ENCODE measurements at places on chromosomes 6 and 20. TPM values are rescaled to one million over a fixed set of nuclear protein-coding genes. Genes with fewer than 3 reads are reported as not detected.

DNA sequence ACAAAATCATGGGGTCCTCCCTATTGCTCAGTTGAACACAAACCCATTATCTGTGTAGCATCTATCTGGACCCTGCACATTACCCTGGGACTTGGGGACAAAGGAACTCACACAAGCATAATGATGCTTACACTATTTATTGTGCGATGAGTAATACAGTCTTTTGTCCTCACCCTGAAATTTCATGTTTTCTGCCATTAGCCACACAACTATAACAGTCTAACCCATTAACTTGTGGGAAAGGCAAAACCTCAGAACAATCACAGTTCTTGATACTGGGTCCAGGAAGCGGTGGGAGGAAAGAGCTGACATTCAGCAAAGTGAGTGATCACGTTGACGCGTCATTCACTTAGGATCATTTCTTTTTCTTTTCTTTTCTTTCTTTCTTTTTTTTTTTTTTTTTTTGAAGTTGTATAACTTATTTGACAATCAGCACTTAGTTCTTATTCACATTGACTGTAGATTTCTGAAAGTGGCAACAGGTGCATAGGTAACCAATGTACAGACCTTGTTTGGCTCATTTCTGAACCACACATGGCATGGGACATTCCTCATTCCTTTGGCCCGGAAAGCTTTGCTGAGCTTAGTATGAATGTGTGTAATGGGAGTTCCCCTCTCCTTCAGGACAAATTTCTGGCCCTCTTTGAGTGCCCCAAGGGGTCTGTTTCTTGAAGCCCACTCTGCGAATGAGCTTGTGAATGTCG, 94.8 kb upstream of the CNKSR3 start:
- H3K4me1 ChIP-seq: no peaks in the 10 kb centered on the region
- H3K27ac ChIP-seq: no peak overlapping the region
- DNase-seq: no peak
- H3K27me3 ChIP-seq: no peaks in the 10 kb centered on the region
- no peaks in the 10 kb centered on the region for H3K36me3 ChIP-seq

The CCM2L gene
- total RNA-seq: 7.8 TPM

DNA sequence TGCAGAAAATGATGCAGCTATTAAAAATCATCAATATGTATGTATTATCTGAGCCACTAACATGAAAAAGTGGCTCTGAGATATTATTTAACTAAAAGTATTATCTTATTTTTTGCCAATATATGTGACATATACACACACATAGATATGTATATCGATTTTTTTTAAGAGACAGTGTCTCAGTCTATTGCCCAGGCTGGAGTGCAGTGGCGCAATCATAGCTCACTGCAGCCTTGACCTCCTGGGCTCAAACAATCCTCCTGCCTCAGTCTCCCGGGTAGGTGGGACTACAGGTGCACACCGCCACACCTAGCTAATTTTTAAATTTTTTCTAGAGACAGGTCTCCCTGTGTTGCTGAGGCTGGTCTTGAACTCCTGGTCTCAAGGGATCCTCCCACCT, 1.6 kb upstream of the TRAF3IP2 start:
- H3K4me1 ChIP-seq: peaks cover 9% of the 10 kb centered on the region
- no peak overlapping the region for H3K4me3 ChIP-seq
- no peaks in the 10 kb centered on the region for H3K36me3 ChIP-seq
- H3K27ac ChIP-seq: no peak overlapping the region
- DNase-seq: no peak

The BHLHE23 gene
- not detected for total RNA-seq

DNA sequence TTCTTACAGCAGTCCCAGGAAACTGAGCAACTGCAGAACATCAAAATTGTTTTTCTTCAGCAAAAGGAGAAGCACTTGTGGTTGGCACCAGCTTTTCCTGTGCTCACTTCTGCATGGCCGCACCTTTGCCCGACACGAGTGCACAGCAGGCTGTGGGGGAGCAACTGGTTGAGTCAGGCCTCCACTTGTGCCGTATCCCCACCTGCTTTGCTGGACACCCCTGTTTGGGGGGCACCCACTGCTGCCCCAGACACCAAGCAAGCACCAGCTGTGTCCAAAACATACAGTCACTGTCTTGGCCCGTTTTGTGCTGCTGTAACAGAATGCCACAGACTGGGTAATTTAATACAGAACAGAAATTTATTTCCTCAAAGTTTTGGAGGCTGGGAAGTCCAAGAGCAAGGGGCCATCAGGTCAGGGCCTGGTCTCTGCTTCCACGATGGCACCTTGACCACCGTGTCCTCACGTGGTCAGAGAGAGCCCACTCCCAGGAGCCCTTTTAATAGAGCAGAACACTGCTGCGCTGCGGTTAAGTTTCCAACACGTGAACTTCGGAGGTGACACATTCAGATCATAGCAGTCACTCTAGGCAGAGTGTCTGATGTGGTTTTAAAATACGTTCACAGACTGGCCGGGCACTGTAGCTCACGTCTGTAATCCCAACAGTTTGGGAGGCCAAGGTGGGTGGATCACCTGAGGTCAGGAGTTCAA, 8.7 kb upstream of the GMEB2 start:
- H3K27me3 ChIP-seq: no peaks in the 10 kb centered on the region
- no peaks in the 10 kb centered on the region for H3K4me1 ChIP-seq
- DNase-seq: no peak
- H3K27ac ChIP-seq: no peak overlapping the region

DNA sequence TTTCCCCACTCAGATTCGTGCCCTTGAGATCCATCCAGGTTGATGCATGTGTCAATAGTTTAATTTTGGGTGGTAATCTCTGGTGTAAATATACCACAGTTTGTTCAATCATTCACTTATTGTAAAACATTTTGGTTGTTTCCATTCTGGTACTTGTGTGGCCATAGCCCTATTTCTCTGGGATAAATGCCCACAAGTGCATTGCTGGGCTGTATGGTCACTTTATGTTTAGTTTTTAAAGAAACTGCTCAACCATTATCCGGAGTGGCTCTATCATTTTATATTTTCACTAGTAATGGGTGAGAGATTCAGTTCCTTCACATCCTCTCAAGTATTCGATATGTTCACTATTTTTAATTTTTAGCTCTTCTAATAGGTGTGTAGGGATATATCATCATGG, 60.7 kb upstream of the RNF24 start:
- H3K4me3 ChIP-seq: no peak overlapping the region
- no peak overlapping the region for H3K27ac ChIP-seq
- H3K4me1 ChIP-seq: peaks cover 3% of the 10 kb centered on the region
- H3K27me3 ChIP-seq: no peaks in the 10 kb centered on the region
- H3K36me3 ChIP-seq: no peaks in the 10 kb centered on the region
- DNase-seq: no peak

DNA sequence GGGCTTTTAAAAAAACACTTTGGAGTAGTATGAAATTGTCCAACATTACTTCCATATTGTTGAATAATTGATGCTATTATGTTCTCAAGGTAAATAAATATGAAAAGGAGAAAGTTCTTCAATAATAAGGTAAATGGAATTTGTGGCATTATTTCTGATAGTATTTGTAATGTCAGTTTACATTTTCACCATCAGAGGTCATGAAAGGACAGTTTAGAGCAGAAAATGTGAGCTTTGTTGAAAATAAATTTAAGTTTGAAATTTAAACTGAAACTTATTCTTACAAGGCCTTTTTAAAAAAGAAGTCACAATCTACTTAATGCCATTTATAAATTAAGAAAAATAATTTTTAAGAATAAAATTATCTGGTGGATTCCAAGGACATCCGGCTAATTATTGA, 15.8 kb upstream of the CEP162 start:
- no peak overlapping the region for H3K27ac ChIP-seq
- H3K27me3 ChIP-seq: no peaks in the 10 kb centered on the region
- no peaks in the 10 kb centered on the region for H3K36me3 ChIP-seq
- no peaks in the 10 kb centered on the region for H3K4me1 ChIP-seq
- no peak overlapping the region for H3K4me3 ChIP-seq

- H3K4me3 ChIP-seq: no peak overlapping the region
- H3K27me3 ChIP-seq: peaks cover 6% of the 10 kb centered on the region
- no peaks in the 10 kb centered on the region for H3K36me3 ChIP-seq
- no peak overlapping the region for H3K27ac ChIP-seq
Observed at GRCh38 chr20:64116541-64117431, 9.4 kb upstream of the NPBWR2 start.

The ZNF133 gene
- total RNA-seq: 16.7 TPM

DNA sequence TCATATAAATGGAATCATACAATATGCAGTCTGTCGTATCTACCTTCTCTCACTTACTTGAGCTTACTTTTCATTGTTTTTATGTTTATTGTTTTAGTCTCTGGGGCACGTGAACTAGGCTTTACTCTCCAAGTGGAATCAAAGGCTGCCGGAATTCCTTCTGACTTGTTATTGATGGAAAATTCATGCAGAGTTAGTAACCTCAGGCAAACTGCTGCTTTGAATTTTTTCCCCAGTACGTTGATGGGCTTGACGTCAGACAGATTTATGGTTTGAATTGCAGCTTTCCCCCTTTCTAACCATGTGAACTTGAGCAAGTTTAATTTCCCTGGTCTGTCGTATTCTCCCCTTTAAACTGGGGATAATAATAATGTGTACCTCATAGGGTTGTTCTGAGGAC, 68.6 kb downstream of the ZDHHC14 start:
- no peaks in the 10 kb centered on the region for H3K27me3 ChIP-seq
- no peaks in the 10 kb centered on the region for H3K4me1 ChIP-seq
- H3K36me3 ChIP-seq: no peaks in the 10 kb centered on the region
- H3K27ac ChIP-seq: no peak overlapping the region
- no peak overlapping the region for H3K4me3 ChIP-seq

DNA sequence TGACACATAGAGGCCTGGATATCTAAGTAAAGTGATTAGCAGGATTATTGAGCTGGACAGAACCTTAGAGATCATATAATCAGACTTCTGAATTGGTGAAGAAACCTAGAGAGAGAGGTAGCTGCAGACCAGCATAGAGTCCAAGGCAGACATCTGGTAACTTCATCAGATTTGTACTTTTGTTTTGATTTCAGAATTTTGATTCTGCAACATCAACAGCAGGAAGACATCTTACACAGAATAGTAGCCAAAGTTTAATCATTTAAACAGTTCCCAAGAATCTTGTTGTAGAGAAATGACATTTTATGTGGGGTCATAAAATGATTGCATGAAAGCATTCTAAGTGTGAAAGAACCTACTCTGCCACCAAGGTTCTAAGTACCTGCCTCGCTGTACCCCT, 39.4 kb downstream of the RPRD1B start:
- no peak overlapping the region for H3K4me3 ChIP-seq
- H3K27ac ChIP-seq: no peak overlapping the region
- no peak for DNase-seq
- H3K4me1 ChIP-seq: peaks cover 5% of the 10 kb centered on the region
- no peaks in the 10 kb centered on the region for H3K27me3 ChIP-seq
- H3K36me3 ChIP-seq: peaks cover 67% of the 10 kb centered on the region

The TREML1 gene
- 0.31 TPM for total RNA-seq

DNA sequence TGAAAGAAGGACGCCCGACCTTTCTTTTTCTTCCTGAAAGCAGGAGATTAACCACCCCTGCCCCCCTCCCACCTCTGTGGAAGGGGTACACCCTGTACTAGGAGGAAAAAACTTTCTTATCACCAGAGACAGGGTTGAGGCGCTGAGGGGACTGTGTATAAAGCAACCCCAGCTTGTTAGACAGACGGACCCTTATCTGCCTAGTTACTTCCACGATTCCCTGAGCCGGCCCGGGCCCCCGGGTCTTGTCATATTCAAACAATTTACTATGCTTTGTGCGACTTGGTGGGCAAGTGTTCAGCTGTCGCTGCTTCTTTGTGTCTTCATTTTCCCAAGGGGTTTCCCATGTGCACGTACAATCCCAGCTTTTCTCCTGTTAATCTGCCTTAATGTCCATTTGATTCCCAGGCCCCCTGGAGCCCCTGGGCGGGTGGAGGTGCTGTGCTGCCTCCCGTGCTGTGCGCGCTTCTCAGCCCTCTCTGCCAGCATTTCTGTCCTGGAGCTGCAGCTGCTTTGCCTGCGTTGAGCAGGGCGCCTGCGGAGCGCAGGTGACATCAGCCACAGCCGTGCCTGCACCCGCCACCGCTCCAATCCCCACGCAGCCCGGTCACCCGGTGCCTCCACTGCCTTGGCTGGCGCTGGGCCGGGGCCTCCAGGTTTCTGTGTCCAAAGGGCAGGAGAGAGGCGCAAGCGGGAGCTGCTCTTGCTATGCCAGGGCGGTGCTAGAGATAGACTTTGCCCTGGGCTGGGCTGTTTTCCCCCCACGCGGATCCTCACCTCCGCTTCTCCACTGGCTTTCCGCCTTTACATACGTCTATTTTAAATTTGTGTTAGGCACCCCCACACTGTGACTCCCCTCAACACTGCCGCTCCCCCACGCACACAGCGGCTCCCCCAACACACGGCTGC, 96.2 kb downstream of the TTLL2 start:
- no peak for DNase-seq
- no peaks in the 10 kb centered on the region for H3K4me1 ChIP-seq

GRCh38 chr20:3156811-3157619, 2.6 kb downstream of the FASTKD5 start:
- H3K4me1 ChIP-seq: peaks cover 3% of the 10 kb centered on the region
- DNase-seq: no peak
- H3K27ac ChIP-seq: no peak overlapping the region
- H3K27me3 ChIP-seq: no peaks in the 10 kb centered on the region
- peaks cover 13% of the 10 kb centered on the region for H3K36me3 ChIP-seq
- peak overlapping the region; percentile 39 for H3K4me3 ChIP-seq

The OPN5 gene
- not detected for total RNA-seq

The AGER gene
- total RNA-seq: 20.3 TPM

GRCh38 chr6:121460170-121460569, 24.7 kb downstream of the GJA1 start:
- no peaks in the 10 kb centered on the region for H3K27me3 ChIP-seq
- no peak overlapping the region for H3K27ac ChIP-seq
- DNase-seq: no peak
- no peaks in the 10 kb centered on the region for H3K36me3 ChIP-seq

The SLC4A11 gene
- total RNA-seq: 0.87 TPM

The CST7 gene
- total RNA-seq: not detected

DNA sequence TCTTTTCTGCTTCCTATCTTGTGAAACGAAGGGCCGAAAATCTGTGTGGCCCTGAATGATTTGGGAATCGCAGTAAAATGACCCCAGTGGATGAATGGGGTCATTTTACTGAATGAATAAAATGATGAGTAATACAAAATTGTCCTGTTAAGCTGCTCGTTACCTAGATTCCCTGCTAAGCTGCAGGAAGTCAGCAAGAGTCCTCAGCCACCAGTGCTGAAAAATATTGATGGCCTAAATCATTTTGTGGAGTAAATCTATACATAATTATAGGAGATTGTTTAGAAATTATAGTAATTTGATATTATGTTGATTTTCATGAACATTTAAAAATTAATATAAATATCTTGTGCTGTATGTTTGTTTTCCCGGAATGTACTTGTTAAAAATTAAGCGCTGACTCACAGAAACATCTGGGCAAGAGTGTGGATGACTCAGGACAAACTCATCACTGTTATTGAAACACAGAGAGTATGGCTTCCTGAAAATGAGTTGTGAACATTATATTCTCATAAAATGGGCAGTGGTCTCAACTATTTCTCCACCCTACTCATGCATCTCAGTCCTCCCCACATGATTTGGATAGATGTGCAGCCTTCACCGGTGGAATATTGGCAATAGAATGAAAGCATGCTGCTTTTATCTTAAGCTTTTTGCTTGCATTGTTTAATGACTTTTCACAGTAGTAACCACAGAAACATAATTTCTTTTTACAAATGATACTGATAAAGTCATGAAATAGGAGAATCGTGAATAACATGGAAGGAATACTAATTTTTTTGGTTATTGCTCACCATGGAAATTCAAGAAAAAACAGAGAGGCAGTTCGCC, 36.2 kb upstream of the RGS17 start:
- H3K4me1 ChIP-seq: peaks cover 4% of the 10 kb centered on the region
- H3K4me3 ChIP-seq: no peak overlapping the region
- DNase-seq: no peak
- H3K36me3 ChIP-seq: no peaks in the 10 kb centered on the region
